ENCODE measurements at places on chromosomes 13 and 19.
A peak's percentile ranks its signal among the peaks of the same experiment; 100 is the strongest.

DNA sequence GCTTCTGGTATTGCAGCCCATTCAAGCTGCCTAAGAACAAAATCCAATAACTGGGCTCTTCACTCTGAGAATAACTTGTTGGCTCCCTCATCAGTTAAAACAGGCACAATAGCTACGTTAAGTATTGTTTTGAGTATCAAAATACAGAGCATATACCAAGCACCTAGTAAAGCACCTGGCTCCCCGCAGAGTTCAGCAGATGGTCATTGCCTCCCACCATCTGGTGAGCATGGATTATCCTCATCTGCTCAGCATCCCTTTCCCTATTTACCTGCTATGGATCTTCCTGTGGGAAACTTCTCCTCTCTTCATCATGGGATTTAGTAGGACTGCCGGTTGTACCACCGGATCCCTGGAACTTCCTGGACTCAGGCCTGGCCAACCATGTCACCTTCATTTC is 199.2 kb upstream of the MAB21L1 start:
- DNase-seq: no peak

- no peak for DNase-seq
These were observed 66.1 kb downstream of the LHFPL6 start for GRCh38 chr13:39536906-39537305.

- DNase-seq: peak; percentile 48
These were observed 485 bp upstream of the ZNF845 start for GRCh38 chr19:53333066-53333462.

- DNase-seq: no peak
These were observed 44.0 kb downstream of the BRD4 start for GRCh38 chr19:15288146-15288963.

GRCh38 chr19:13063461-13064091 is 39.1 kb downstream of the LYL1 start:
- no peak for DNase-seq

DNA sequence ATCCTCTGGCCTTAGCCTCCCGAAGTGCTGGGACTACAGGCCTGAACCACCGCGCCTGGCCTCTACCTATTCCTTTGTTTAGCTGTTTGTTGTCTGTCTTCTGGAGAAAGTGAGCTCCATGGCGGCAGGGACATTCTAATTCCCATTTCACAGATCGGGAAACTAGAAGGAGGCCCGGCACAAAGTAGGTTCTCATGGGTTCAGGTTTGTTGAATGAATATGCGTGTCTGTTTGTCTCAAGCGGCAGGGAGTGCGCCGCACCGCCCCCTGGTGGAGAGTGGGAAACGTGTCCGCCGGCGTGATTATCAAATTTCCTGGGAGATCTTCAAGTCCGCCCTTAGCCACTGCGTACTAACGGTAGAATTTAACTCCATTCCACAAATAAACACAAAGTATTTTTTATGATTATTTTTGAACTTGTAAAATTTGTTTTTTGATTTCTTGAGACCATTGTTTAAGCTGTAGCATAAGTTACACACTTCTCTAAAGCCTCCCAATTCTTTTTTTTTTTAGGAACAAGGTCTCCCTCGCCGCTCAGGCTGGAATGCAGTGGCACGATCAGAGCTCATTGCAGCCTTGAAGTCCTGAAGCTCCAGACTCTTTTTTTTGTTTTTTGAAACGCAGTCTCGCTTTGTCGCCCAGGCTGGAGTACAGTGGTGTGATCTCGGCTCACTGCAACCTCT is 8.9 kb upstream of the CCDC9 start:
- peak; percentile 79 for DNase-seq

DNA sequence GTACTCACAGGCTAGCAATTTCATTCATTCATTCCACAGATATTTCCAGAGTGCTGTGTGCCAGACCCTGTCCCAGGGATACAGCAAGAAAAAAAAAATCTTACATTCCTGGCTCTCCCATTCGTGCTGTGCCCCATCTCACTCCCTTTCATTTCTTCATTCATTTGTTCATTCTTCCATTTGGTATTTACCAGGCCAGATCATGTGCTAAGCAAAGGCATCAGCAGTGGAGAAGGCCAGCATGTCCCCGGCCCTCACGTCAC is 2.3 kb downstream of the MAP3K10 start:
- DNase-seq: no peak

GRCh38 chr19:5062799-5063198 is 93.9 kb downstream of the KDM4B start:
- DNase-seq: no peak

DNA sequence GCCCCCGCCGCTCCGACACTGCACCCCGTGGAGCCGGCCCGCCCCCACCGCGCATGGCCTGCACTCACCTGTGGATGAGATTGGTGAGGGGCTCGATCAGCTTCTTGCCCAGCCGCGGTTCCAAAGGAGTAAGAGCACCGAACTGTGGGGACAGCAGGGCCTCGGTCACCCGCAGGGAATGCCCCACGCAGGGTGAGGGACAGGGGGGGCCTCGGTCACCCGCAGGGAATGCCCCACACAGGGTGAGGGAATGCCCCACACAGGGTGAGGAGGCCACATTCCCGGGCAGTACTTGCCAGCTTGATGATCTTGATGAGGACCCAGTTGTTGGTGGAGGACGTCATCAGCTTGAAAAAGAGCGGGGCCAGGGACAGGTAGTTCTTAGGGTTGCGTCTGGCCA is 22.3 kb downstream of the AP3D1 start:
- no peak for DNase-seq

- peak; percentile 43 for DNase-seq
These were observed 211.1 kb downstream of the TEX29 start for GRCh38 chr13:111531505-111531904.

DNA sequence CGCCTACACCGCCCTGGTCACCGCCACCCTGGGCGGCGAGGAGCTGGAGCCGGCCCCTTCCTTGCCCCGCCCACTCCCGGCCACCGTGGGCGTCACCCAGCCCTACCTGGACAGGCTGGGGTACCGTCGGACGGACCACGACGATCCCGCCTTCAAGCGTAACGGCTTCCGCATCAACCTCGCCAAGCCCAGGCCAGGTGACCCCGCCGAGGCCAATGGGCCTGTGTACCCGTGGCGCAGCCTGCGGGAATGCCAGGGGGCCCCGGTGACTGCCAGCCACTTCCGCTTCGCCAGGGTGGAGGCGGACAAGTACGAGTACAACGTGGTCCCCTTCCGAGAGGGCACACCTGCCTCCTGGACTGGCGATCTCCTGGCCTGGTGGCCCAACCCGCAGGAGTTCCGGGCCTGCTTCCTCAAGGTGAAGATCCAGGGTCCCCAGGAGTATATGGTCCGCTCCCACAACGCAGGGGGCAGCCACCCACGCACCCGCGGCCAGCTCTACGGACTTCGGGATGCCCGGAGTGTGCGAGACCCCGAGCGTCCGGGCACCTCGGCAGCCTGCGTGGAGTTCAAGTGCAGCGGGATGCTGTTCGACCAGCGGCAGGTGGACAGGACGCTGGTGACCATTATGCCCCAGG is 7.0 kb downstream of the CILP2 start:
- no peak for DNase-seq

DNA sequence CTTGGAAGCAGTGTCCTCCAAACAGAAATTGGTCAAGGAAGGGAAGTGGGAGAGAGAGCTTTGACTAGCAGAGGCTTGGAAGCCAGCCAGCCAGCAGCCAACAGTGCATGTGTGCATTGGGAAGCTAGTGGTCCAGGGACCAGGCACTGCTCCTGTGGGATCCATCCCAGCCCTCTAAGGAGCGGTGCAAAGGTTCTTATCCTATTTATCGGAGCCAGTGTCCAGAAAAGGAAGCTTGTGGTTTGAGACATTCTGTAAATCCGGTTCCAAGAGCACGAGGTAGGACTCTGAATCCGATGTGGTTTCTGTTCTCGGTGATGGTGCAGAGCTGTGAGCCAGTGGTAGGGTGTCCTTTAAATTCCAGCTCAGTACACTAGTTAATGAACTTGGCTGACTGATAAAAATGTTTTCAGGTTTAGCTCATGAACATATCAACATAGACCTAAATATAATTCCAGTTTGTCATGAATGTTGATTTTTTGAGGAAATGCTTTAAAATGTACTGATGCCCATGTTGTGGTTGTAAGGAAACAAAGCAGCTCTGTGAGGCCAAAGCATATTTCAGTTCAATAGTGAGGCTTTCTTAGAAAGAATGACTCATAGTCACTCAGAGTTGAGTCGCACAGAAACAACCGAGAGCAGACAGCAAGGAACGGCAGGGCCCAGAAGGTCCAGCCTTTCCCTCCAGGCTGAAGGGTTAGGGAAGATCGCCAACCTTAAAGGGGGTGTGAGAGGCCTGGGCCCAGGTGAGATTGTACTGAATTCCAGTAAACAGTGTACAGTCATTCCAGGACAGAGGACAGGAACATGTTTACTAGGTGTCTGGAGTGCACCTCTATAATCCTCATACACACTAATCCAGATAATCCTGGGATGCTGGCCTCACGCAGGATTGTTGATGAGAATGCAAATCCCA is 21.5 kb upstream of the GARRE1 start:
- DNase-seq: no peak

GRCh38 chr19:38182536-38183210 is 41.3 kb downstream of the DPF1 start:
- DNase-seq: no peak

DNA sequence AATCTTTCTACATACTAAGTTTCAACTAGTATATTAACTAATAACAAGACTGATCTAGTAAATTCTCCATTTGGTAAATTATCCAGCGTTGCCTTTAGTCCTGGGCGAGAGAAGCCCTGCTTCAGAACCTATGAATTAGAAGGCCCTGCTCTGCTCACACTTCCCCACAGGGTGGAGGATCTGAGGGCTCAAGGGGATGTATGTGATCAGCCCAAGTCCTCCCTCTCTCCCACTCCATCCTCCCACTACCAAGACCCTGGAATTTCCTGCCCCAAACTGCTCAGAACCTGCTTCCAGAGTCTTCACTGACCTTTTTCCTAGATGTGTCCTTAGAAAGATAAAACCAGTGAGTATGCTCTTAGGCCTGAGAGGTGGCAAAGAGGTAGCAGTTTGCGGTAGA is 91.6 kb downstream of the WDFY2 start:
- DNase-seq: no peak

- DNase-seq: no peak
These were observed 140.9 kb upstream of the MAB21L1 start for GRCh38 chr13:35617420-35617819.

- DNase-seq: no peak
These were observed 6.3 kb upstream of the RXFP2 start for GRCh38 chr13:31733066-31733465.

- no peak for DNase-seq
These were observed 150.6 kb downstream of the KCTD12 start for GRCh38 chr13:76735641-76736040.

- no peak for DNase-seq
These were observed 15.3 kb downstream of the SYDE1 start for GRCh38 chr19:15122331-15123030.

- DNase-seq: no peak
These were observed 23.3 kb upstream of the C13orf46 start for GRCh38 chr13:113996912-113997745.

DNA sequence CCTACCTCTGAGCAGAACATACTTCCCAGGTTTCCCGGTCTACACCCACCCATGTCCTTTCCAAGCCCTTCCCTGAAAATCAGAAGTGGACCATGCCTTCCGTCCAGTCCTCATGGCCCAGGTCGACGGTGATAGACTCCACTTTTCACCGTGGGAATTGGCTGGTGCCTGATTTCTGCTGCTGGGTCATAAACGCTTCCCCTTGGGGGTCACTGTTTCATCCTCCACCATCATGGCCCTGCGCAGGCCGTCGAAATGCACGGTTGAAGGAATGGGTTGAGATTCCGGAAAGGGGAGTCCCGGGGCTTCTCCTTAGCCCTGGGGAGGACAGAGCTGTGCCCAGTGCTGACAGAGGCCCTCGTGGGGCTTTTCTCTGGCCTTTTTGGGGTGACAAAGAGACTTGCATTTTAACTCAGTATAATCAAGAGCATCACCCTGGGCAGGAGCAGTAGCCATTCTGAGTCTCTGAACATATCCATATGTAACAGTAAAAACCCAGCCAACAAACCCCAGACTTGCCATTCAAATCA is 75.5 kb downstream of the SOX1 start:
- DNase-seq: no peak

GRCh38 chr19:5623397-5624017 is 624 bp downstream of the SAFB start:
- DNase-seq: peak; percentile 25

- no peak for DNase-seq
These were observed 3.1 kb downstream of the ZNF428 start for GRCh38 chr19:43616306-43616705.

DNA sequence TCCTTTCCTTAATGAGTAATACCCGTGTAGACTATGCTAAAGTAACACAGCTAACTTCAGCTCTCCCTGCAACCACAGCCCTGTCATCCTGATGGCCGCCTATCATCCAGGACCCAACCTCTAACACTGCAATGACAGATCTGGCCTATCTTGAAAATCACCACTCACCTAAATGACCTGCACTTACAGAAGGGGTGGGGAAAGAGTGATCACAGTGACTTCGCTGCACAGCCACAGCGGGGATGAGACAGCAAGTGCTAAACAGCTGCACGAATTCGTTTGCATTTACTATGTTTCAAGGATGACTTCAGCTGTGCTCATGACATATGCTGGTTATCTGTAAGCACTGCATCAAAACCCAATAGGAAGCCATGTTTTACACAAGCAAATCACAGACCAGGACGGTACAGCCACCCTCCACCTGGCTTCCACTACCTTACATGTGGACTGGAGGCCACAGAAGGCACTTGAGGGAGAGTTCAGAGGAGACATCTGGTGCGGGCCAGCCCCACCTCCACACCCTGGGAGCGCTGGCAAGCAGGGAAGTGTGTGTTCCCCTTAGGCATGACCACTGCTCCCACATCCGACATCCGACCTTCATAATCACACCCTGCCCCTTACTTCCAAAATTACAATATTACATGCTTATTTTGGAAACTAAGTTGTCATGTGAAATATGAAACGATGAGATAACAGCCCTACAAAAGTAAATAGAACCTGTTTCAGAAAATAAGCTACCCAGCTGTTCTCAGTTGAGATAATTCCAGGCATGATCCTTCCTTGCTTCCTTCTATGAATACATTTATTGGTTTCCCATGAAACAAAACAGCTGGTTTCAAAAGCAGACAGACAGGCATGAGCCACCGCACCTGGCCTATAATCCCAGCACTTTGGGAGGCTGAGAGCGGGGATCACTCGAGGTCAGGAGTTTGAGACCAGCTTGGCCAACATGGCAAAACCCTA is 95.7 kb downstream of the STK24 start:
- DNase-seq: no peak

DNA sequence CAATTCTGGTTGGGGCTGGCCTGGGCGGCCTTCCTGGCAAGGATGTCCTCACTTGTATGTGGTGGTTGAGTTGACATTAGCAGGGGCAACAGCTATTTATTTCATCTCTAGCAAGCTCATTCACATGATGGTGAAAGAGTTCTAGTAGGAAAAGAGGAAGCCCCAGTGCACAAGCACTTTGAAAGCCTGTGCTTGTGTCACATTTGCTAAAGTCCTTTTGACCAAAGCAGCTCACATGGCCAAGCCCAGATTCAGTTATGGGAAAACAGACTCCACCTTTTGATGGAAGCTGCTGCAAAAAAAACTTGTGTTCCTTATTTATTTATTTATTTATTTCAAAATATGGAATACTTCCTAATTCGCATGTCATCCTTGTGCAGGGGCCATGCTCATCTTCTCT is 17.2 kb downstream of the GTF2F2 start:
- DNase-seq: no peak

GRCh38 chr13:21884299-21884909 is 213.5 kb downstream of the FGF9 start:
- DNase-seq: peak; percentile 24

GRCh38 chr13:40386586-40386985 is 279.9 kb downstream of the FOXO1 start:
- no peak for DNase-seq

- DNase-seq: no peak
These were observed 39.3 kb downstream of the RGCC start for GRCh38 chr13:41496420-41497234.

Data from muscle of arm (tissue), 14 donors.